ENCODE measurements at places on chromosomes 6 and 20.

DNA sequence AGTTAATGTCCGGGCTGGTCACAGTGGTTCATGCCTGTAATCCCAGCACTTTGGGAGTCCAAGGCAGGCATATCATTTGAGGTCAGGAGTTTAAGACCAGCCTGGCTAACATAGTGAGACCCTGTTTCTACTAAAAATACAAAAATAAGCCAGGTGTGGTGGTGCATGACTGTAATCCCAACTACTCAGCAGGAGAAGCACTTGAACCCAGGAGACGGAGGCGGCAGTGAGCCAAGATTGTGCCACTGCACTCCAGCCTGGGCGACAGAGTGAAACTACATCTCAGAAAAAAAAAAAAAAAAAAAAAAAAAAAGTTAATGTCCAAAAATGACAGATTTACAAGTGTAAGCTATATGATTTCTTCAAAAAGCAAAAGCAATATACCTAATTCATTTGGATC lies 124.9 kb downstream of the CCDC170 start:
- DNase-seq: no peak

DNA sequence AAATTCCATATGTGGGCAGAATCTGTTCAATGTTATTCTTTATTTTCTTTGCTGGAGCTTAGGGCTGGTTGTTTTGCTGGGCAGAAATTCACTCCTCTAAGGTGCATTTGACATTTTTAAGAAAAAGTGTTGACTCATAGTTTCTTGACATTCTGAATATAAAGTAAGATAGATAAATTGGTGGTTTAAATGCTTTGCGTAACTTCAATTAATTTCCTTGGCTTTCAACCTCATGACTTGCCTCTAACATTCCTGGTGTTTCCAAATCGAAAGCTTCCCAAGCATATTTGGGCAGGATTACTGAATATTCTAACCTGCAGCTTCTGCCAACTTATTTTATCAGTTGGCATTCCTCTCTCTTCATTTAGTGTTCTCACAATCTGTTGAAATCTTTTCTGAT lies 718.7 kb upstream of the ADGRB3 start:
- DNase-seq: no peak

DNA sequence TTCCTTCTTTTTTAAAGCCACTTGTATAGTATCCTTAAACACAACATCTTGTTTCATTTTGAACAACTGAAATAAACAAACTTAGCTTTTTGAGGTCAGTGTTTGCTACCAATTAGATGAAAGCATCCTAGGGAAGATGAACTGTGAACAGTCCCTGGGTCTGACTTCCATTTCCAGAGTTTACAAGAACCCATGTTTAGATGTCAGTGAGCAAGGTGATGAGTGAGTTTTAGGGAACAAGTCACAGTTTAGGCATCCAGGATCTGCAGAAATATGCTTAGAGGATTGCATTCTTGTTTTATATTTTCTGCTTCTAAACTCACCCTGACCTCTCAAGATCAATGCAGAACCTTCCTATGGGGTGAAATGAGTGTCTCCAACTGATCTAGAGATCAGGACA lies 3.0 kb downstream of the ZC2HC1B start:
- no peak for DNase-seq

- DNase-seq: no peak
These were observed 704 bp upstream of the FAM210B start for GRCh38 chr20:56358070-56358469.

- no peak for DNase-seq
These were observed 48.9 kb upstream of the RALGAPA2 start for GRCh38 chr20:20761301-20761700.

DNA sequence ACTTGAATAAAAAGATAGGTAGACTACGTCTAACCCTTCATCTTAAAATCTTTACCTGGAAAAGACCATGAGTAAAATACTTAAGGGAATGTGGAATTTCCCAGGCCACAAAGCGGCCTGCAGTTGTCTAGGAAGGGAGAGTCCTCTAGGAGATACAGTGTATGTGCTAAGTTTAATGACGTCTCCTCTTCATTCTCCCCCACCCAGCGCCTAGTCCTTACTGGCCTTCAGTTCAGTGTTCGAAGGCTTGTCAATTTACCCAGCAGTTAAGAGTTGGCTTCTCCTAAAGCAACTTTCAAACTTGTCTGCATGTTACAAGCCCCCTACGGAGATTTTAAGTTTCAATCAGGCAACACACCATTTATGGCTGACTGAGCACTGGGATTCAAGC lies 35.2 kb downstream of the HFE start:
- no peak for DNase-seq

- DNase-seq: no peak
These were observed 55.0 kb downstream of the SCML4 start for GRCh38 chr6:107769053-107769658.

- no peak for DNase-seq
These were observed 44.3 kb upstream of the FAM83D start for GRCh38 chr20:38881806-38882440.

DNA sequence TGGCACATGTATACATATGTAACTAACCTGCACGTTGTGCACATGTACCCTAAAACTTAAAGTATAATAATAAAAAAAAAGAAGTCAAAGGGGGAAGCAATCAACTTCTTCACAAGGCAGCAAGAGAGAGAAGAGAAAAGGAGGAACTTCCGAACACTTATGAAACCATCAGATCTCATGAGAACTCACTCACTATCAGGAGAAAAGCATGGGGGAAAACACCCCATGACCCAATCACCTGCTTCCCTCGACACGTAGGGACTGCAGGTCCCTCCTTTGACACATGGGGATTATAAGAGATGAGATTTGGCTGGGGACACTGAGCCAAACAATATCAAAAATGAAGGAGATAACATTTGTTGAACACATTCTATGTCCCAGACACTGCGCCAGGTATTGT lies 94.8 kb upstream of the PHACTR1 start:
- no peak for DNase-seq

DNA sequence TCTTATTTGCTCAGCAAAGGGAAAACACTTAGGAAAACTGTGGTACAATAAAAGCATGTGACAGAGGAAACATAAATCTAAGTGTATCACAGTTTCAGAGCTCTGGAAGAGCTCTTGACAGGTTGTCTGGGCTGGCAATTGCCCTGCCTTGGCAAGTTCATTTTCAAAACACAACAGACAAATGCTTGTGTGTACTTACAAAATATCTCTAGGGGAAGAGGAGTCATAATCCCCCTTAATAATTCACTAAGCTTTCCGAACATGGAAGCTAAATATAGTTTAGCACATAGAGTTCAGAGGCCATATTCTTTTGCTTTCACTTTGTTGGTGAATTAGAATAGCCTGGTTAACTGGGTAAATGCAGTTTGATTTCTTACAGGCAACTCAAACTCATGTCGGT lies 211.6 kb upstream of the THEMIS start:
- DNase-seq: no peak

- DNase-seq: no peak
These were observed 74.6 kb upstream of the RREB1 start for GRCh38 chr6:7033202-7033601.

- DNase-seq: no peak
These were observed 48.0 kb downstream of the NFATC2 start for GRCh38 chr20:51494241-51495110.

DNA sequence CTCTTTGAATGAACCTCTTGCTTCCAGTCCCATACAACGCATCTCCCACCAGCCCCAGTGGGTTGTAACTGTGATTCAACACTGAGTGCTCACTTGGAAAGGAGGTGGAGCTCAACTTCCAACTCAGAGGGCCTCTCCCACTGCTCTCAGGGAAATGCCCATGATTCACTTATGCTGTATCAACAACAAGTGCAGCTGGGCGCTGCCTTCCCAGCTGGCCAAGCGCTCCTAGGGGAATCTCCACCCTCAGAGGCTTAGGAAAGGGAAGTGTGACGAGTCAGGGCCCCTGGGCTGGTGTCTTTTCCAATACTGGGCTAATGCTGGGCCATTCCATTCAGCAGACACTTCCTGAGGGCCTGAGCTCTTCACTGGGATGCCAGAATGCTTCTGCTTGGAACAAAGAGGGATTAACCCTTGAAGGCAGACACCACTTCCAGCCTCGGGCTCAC lies 8.1 kb upstream of the OCSTAMP start:
- no peak for DNase-seq

- DNase-seq: no peak
These were observed 258.1 kb downstream of the UTRN start for GRCh38 chr6:144543006-144543871.

GRCh38 chr6:72977114-72977513 lies 248.2 kb downstream of the KHDC1L start:
- DNase-seq: no peak

GRCh38 chr20:41082306-41082705 lies 53.7 kb downstream of the TOP1 start:
- no peak for DNase-seq

- DNase-seq: no peak
These were observed 32.9 kb downstream of the TAF4 start for GRCh38 chr20:62032609-62033368.

GRCh38 chr6:166395778-166396177 lies 13.0 kb upstream of the MPC1 start:
- DNase-seq: no peak

DNA sequence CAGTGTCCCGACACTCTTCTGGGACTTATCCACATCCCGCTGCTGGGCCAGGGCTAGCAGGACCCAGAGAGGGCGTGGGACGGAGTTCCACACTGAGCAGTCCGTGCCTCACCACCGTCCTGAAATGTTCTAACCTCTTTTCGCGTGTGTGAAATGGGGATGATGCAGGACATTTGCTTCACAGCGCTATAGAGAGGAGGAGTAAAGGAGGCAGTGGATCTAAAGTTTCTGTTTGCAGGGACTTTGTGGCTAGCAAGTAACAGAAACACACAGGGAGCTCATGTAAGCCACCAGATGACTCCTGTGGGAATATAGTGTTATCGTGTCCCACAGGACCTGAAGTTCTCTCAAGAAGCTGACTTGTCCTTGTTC lies 634 bp downstream of the ITPA start:
- DNase-seq: no peak

- no peak for DNase-seq
These were observed 82.0 kb upstream of the TSHZ2 start for GRCh38 chr20:52890130-52890529.

DNA sequence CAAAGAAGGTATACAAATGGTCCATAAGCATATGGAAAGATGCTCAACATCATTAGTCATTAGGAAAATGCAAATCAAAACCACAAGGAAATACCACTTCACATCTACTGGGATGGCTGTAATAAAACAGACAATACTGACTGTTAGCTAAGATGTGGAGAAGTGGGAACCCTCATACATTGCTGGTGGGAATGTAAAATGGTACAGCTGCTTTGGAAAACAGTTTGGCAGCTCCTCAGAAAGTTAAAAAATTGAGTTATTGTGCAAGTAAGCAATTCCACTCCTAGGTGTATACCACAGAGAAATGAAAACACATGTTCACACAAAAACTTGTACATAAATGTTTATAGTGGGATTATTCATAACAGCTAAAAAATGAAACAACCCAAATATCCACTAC lies 173.0 kb upstream of the JAG1 start:
- no peak for DNase-seq

- DNase-seq: no peak
These were observed 176.4 kb downstream of the TFAP2B start for GRCh38 chr6:50995036-50995435.

GRCh38 chr6:52925042-52925441 lies 15.5 kb upstream of the GSTA3 start:
- DNase-seq: no peak

DNA sequence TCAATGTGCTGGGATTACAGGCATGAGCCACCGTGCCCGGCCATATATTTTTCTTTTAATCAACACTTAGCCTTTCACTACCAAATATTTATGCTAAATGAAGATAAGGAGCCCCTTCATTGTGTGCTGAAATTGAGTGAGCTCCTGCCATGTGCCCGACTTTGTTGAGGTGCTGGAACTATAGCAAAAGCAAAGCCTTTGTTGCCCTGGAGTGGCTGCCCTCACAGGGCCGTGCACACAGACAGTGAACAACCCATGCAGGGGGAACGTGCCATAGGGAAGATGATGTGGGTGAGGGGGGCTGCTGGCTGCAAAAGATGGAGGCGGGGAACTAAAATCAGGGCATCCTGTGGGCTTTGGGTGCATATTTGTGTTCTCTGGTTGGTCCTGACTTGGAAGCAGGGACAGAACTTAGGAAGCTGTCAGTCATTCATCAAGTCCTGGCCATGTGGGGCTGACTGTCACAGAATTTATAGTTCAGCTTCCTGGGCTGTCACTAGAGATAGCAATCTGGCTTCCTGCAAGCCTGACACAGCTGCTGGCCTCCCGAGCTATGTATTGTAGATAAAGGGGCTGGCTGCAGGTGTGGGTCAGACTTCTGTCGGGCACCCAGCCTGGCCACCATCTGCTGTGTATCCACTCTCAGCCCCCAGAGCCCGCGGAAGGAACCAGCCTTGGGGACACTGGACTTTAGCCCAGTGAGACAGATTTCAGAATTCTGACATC lies 56.8 kb upstream of the MPC1 start:
- DNase-seq: no peak

- no peak for DNase-seq
These were observed 7.1 kb downstream of the COL11A2 start for GRCh38 chr6:33185190-33185589.

DNA sequence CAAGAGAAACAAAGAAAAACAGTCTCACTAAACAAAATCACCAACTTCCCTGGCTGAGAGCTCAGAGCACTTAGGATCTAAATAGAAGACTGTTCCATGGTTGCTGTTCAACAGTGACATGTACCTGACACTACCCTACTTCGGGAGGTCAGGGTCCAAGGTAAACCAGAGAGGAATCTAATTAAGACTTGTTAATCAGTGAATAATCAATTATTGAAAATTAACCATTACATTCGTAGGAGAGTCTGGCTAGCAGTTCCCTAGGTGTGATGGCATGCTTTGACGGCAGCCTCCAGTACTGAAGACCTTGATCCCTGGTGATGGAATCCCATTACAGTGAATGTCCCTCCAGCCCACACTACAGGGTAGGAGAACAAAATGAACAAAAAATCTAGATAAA lies 154.0 kb upstream of the AFDN start:
- DNase-seq: no peak

- no peak for DNase-seq
These were observed 16.9 kb upstream of the PERP start for GRCh38 chr6:138124096-138124495.

All from GM12892 (cell line).